Amygdala (tissue), 56 donors: ENCODE measurements at places on chromosomes 1 and 21.

DNA sequence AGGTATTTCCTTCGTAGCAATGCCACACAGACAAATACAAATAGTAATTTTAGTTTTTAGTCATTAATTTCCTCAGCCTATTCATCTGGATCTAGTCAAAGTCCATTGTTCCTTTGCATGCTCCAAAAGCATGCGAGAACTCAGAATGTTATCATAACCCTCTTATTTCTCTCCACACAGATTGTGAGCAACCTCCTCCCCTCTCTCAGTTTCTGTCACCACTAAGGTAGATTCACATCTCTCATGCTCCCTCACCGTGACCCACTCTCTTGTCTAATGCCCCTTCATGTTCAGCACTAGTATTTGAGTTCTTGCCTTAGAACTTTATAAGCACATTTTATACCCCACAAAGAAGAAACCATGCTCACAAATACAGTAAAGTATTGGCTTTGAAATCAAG lies 582.4 kb downstream of the PLA2G4A start:
- DNase-seq: no peak

DNA sequence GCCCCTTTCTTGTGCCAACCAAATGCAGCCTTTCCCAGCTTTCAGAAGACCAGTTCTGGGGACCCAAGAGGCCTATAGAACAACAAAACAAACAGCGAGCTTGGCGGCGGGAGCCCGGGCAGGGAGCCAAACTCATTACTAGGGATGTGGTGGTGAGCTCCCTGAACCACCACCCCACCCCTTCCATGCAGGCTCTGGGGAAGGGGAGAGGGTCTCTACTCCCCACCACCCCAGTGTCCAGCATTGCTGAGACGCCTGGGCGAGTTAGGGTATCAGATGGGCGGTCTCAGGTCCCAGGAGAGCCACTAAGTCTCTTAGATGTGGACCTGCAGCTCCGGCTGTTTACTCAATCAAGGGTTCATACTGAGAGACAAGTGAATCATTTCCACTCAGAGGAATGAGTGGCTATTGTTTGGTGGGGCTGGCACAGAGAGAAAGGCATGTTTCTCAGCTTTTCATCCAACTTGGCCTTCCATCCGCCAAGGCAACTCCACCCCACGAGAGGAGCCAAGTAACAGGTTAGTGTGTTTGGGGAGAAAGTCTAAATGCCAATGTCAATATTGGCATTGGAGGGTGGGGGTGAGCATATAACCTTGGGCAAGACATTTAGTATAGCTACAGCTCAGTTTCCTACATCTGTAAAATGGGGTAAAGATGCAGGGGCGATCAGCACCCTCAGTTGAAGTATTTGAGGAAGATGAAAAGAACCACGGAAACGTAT lies 40.9 kb downstream of the PLXNA2 start:
- peak; percentile 15 for DNase-seq

DNA sequence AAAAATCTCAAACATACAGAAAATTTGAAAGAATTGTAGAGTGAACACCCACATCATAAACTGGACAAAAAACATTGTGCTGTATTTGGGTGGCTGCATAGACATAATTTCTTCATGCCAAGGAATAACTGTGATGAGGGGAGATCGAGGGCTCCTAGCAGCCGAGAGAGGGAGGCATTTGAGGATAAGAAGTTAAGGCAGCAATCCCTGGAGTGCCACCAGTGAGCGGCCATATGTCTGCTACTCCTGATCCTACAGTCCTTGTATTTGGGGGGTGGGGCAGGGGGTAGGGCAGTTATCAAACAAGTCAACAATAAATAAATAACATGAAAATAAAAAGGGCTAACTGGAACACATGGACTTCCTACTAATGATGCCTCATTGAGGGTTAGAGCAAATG lies 54.5 kb downstream of the ATP5PO start:
- no peak for DNase-seq

DNA sequence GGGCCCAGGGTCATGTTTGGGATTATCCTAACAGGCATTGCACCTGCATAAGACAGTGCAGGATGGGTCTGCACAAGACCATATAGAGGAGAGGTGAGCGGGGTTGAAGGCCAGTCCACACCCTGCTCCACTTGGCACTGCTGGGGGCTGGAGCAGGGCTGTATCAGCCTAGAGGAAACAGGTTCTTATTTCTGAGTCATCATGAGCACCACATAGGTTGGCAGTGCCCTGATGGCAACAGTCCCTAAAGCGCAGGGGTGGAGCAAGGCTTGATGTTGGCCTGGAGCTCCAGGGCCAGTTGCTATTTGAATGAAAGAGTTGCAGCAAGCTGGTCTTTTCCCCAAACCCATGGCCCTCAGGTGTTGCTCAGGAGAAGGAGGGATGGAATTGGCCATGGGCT lies 29.8 kb upstream of the BMP8B start:
- DNase-seq: no peak

- no peak for DNase-seq
These were observed 51.0 kb downstream of the TNN start for GRCh38 chr1:175118375-175119367.

- no peak for DNase-seq
These were observed 577 bp downstream of the IKBKE start for GRCh38 chr1:206470692-206471414.

DNA sequence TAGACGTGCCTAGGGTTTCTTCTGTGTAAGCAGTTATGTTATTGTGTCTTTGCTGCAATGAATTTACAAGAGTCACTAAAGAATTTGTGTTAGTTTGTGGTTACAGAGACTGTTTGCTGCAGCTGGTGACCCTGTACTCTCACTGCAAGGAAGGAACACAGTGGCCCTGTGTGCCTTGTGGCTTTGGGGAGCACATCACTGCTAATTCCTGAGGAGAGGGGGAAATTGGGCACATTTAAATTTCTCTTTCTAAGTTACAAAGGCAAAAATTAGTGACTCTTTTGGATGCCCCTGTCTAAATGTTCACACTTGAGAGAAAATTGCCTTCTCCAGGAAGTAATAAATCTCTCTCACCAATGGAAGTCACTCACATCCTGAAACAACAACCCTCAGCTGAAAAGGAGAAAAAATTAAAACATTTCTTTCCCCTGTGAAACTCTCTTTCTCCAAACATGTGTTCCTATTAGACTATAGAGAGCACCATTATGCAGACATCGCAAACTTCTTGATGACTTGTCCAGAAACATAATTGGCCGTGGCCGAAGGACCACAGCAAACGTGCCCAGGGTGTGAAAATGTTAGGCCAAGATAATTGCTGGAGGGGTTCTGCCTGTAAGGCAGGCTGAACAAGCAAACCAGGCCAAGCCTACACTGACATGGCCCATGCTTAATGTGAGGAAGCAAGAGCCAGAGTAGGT lies 32.3 kb upstream of the SPAG17 start:
- no peak for DNase-seq

GRCh38 chr1:17926906-17927305 lies 171.8 kb downstream of the ACTL8 start:
- no peak for DNase-seq

DNA sequence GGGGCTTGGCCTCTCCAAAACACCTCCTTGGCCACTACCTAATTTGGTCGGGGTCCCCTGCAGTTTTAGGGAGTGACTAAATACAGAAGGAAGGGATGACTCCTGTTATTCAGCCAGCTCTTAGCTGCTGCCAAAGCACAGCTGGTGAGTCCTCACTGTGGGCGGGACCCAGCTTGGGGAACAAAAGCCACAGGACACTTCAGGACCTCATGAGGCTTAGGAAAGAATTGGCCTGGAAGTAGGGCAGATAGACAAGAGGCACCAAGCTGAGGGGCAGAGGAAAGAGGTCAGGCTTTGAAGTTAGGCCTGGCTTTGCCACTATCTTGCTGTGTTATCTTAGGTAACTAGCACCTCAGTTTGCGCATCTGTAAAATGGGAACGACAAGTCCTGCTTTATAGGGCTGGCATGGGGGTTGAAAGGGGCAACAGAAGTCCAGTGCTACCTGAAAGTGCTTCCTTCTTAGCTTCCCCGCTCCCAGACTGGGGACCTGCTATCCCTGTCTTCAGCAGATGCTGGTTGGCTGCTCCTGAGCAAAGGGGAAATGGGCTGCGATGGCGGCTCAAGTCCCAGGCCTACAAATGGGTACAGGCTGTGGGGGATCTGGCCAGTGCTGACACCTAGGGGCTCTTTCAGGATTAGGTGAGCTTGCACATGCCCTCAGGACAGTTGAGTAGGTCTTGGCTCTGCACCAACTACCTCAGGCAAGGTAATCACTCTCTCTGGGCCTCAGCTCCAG lies 15.7 kb downstream of the IFI6 start:
- DNase-seq: no peak

- DNase-seq: no peak
These were observed 144.5 kb downstream of the TM2D1 start for GRCh38 chr1:61580417-61580816.
